ENCODE measurements at places on chromosomes 2 and 18. TPM values are rescaled to one million over a fixed set of nuclear protein-coding genes. Genes with fewer than 3 reads are reported as not detected.

Gene DSC1
- 19.3 TPM for total RNA-seq

Gene PRSS56
- total RNA-seq = not detected

Gene EFR3B
- 4.3 TPM for total RNA-seq

Gene PPIG
- total RNA-seq = 35.4 TPM

Gene ANTXR1
- 137 TPM for total RNA-seq

Gene IL37
- total RNA-seq = not detected

GRCh38 chr2:236639461-236640235 lies 70.0 kb downstream of the ACKR3 start:
- DNase-seq = no peak

- DNase-seq = no peak
Measured at GRCh38 chr18:48800466-48800865, 150.3 kb downstream of the SMAD7 start.

DNA sequence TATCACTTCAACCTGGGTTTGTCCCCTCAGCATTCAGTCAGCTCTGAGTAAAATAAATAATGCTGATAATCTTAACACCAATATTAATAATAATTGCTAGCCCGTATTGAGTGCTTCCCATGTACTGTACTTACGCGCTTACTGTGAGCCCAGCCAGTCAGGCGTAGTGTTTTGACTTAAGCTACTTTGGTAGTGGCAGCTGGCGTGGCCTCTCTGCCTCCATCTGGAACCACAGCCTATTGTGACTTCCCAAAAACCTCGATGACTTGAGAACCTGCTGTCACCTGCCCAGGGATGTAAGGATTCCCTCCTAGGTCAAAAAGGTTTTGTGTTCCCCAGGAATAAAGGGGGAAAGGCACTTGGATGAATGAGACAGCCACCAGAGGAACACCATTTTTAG lies 53.2 kb downstream of the SUMO1 start:
- DNase-seq = no peak

- DNase-seq = no peak
Measured at GRCh38 chr2:29733965-29734364, 187.4 kb downstream of the ALK start.

GRCh38 chr2:10733566-10733925 lies 12.1 kb downstream of the ATP6V1C2 start:
- DNase-seq = no peak

- no peak for DNase-seq
Measured at GRCh38 chr2:85409845-85410583, at the start of gene CAPG. Gene CAPG (minus strand): TSS chr2:85410366. CDS start chr2:85402145, 8,221 bp downstream.

DNA sequence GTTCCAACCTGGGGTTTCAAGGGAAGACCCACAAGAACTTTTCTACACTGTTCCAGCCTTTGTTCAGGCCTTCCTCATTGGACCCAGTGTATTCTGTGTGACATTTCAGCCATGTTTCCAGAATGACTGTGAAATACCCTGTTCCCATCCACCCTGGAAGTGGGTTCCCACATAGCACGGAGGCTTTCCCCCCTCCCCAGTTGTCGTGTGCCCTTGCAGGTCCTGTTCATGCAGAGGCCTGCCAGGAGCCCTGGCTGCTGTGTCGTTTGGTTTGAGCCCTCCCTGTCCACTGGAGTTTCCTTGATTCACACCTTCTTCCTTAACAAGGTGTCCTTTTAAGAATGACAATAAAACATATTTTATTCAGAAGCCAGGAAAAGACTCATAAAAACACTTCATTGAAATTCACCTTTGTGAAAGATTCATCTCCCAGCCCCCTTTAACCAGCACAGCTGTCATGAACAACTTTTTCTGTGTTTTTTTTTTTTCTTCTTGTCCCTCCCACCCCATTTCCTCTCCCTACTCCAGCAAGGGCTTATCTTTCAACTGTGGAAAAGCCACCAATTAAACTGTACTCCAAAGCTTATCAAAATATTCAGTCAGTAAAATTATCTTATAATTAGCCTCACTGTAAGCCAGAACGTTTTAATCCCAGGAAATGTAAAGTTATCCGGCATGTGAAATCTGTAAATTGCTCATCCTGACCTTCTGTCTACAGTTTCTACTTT lies 106.4 kb downstream of the ACOXL start:
- no peak for DNase-seq

DNA sequence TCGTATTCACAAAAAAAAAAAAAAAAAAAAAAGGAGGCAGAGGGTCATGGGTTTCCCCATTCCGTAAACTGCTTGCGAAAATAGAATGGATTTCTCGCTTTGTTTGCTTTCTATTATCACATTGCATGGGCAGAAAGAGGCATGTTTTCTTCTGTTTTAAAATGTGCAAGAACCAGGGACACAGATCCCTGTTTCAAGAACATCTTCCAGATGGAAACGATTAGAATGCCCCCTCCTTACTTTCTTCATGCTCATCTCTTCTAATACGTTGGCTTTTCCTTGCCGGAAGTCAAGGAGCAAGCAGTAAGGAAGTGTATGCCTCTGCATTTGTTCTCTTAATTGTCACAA lies 51.0 kb upstream of the ZNF516 start:
- peak; percentile 17 for DNase-seq

GRCh38 chr18:67875060-67875459 lies 358.5 kb upstream of the DSEL start:
- no peak for DNase-seq

DNA sequence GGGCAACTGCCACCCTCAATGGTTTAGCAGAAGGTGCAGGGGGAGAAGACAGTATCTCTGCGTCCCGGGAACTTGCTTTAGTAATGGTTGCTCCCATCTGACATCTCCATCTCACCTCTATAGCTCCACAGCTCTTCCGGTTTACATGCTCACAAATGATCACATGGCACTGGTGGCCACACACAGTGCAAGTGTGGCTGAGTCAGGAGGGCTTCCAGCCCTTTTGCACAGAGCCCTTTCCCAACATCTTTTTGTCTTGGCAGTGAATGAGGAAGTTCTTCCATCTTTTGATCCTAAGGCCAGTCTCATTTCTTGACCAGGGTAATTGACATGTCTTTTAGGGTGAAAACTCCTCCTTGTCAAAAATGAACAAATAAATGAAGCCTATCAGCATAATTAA lies 347.7 kb downstream of the LPIN1 start:
- DNase-seq = no peak

- DNase-seq = no peak
Measured at GRCh38 chr18:9861933-9862332, 23.8 kb upstream of the TXNDC2 start.

DNA sequence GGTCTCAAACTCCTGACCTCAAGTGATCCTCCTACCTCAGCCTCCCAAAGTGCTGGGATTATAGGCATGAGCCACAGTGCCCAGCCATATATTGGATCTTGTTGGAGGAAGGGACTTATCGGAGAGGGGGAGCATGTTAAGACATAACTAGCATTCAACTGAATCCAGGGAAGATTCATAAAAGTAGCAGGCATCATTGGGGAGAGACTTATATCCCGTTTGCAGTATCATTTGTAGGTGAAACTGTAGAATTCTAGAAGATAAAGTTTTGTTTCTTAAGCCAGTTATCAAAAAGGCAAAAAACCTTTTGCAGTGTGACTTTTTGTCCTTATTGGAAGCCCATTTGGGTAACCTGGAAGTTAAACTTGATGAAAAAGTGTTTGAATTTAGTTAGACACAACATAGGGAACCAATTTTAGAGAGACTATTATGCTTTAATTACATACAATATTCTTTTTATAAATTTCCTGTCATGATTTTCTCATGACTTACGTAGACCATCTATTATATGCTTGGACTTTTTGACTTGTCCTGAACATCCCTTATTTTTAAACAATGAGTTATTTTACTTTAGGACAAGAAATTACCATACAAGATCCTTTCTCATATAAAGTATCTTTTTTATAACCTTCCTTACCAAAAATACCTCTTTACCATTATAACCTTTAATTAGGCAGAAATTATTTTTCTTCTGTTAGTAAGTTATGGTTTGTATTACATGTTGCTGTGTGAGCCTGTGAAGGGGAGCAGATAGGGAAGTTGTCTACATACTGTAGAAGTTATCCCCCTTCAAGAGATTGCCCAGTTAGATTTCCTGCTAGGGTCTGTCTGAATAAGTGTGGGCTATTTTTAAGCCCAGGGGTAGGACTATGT lies 20.3 kb downstream of the RAB3GAP1 start:
- DNase-seq = no peak

DNA sequence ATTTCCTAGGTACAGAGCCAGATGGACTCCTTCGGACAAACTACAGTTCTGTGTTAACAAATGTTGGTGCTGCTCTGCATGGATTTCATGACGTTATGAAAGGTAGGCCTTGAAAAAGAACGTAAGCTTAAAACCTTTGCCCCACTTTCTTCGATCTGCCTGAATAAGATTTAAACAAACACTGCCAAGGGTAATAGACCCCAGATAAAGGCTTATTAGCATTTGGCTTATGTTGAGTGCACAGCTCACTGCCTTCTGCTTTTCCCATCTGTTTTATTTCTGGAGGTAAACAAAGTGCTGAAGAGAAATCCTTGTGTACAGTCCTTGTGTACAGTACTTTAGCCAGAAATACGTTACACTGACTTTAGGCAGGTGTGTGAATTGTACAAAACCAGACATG lies 50.0 kb upstream of the STON1 start:
- peak; percentile 46 for DNase-seq

DNA sequence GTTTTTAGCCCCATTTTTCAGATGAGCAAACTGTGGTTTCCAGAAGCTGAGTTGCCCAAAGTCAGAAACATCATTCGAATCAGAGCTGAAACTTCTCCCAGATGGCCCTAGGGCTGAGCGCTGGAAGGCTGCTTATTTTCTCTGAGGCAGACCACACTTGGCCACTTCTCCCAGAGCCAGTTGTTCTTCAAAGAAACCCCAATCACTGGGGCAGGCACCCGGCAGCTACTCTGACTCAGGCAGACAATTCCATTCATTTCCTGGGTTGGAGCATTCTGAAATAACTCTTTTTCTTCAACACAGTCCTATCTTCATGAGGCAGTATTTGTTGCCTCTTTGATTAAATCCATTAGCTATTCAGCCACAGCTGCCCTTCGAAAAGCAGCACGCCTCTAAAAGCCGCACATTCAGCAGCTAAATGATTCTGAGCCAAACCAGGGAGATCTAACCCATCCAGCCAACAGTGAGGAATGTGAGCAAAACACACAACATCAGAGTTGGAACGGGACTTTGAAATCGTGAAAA lies 40.9 kb downstream of the LRATD1 start:
- DNase-seq = no peak
